ENCODE measurements at places on chromosomes 12 and 14.

DNA sequence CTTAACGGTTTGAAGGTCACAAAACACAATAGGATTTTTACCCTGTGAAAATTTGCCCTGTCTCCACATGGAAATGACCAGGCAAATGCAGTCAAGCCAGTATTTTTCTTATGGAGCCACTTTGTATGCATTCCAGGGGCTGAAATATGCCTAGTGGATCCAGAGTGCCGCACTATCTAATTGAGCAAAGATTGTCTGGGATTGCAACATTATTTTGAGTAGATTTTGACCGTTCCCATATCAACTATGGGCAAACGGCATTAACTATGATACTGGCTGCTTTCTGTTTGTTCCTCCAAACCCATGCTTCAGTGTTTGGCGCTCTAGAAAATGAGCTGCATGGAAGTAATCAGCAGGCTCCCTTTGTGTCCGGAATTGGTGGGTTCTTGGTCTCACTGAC lies 223.0 kb downstream of the BTG1 start:
- DNase-seq: no peak

DNA sequence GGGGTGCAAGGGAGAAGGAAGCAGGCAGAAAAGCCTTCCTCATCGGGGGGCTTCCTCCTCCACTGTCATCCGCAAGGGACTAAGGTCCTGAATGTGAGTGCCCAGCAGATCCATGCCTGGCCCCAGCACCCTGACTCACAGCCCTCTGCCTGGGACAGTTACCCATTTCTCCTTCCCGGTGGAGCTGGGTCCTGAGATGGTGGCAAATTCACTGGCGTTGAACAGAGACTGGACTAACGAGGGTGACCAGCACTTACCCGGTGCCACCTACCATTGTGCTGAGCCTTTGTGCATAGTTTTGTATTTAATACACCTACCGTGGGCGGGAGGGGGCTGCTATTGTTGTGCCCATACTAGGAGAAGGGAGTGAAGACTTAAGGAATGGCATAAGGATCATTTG lies 30.9 kb upstream of the PLEKHG6 start:
- DNase-seq: no peak

GRCh38 chr14:64850369-64851137 lies 29.2 kb downstream of the SPTB start:
- no peak for DNase-seq

DNA sequence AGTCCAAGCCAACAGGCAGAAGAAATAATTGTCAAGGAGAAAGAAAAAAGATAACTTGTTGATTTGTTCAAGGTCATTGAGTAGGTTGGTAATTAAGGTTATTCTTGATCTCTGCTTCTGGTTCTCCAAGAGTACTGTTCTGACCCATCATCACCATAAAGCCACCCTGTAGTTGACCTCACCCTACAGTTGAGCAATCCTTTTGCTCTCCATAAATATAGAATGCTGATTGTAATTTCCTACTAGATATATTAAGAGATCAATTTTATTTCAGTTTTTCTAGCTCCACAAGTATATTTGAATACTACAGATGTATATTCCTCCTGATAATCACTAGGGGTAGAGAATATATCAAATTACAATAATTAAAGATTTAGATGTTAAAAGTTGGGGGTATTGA lies 350.5 kb upstream of the PDE3A start:
- DNase-seq: no peak

DNA sequence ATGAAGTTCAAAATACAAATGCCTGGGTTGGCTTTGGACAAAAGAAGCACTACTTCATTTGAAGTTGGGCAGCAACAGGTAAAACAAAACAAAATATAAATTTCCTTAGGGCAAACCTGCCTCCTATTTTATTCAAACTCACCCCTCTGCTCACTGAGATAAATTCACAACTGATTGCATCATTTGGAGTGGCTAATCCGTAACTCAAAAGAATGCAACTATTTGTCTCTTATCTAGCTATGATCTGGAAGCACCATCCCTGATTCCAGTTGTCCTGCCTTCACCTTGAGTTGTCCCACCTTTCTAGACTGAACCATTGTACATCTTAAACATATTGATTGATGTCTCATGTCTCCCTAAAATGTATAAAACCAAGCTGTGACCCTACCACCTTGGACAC lies 145.0 kb downstream of the CCER1 start:
- no peak for DNase-seq

GRCh38 chr12:14946162-14946561 lies 7.8 kb upstream of the ERP27 start:
- DNase-seq: no peak

DNA sequence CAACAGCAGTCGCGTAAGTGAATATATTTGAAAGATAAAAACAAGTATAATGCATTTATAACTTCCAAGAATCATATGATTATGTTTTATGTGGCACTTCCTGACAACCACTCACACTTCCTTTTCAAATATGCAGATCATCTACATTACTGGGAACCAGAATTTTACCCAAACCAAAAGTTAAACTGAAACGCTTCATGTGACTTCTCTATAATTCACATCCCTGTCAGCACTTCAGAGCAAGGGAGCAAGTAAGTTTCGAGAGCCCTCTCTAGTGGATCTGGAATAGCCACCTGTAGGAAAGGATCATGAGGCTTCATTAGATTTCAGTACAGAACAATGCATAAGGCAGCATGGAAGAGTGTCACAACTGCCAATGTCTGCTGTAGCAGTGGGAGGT lies 13.7 kb upstream of the ALX1 start:
- no peak for DNase-seq

DNA sequence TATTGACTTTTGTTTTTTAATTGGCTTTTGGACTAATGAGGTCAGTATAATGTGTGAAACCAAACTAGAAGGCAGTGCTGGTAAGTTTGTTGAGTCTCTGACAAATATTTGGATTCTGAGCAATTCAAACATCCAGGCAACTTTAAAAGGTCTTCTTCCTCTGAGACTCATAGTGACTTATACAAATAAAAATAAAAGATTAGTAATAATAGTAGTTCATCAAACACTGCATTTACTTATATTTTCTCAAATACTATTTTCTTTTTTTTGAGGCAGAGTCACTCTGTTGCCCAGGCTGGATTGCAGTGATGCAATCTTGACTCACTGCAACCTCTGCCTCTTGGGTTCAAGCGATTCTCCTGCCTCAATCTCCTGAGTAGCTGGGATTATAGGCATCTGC lies 337.9 kb downstream of the DAD1 start:
- DNase-seq: no peak

GRCh38 chr14:76955575-76956315 lies 72.8 kb downstream of the IRF2BPL start:
- DNase-seq: peak; percentile 60

- DNase-seq: no peak
Measured at GRCh38 chr12:673849-674248, 10.6 kb upstream of the NINJ2 start.

DNA sequence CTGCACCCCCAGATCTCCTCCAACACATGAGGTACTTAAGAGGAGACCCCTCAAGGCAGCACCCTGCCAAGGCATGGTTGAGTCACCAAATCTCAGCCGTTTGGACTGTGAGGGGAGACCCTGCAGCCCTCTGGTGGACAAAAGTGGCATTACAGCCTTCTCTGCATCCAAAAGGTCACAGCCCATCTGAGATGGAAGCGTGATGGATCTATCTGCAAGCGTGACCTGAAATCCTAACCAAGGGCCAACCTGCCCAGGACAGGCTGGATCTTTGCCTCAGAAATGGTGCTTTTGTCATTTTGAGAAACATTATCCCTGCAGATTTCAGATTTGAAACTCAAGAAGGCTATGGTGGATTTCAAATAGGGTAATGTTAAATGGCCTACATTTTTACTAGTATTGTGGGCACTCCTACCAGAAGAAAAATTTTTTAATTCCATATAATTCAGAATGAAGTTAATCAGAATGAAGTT lies 23.7 kb upstream of the DHRS4 start:
- DNase-seq: peak; percentile 84

DNA sequence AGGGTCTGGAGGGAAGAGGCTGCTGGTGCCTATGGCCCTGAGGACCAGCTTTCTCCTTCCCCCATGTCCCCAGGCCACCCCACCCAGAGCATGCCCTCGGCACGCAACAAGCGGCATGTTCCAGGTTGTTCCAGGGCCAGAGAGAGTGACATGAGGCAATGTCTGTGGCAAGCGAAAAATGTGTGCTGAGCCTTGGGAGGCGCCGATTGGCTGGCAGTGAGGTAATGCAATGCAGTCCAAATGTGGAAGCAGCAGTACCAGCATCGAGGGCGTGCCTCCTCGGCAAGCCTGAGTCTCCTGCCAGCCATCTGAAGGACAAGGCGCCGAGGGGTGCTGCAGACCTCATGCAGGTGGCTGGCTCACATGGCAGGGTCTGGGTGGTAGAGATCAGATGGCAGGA lies 423.8 kb downstream of the NRXN3 start:
- DNase-seq: peak; percentile 50

DNA sequence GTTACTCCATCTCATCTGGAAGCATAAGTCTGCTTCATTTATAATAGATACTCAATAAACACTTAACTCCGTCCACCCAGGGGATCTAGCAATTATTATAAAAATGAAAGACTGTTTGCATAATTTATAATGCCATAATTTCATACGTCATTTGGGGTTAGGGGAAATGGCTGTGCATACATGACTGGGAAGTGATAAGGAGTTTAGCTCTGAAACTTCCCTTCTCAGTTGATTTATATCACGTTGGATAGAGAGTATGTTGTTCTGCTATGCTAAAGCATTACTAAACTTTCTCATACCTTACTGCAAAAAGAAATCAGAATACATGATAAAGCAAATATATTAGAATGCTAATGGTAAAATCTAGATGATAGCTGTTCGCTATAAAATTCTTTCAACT lies 90.4 kb upstream of the DYNC1H1 start:
- no peak for DNase-seq

GRCh38 chr14:65103150-65103760 lies 938 bp upstream of the MAX start:
- peak; percentile 14 for DNase-seq

- peak; percentile 24 for DNase-seq
Measured at GRCh38 chr14:32524609-32525375, 195.7 kb downstream of the AKAP6 start.

DNA sequence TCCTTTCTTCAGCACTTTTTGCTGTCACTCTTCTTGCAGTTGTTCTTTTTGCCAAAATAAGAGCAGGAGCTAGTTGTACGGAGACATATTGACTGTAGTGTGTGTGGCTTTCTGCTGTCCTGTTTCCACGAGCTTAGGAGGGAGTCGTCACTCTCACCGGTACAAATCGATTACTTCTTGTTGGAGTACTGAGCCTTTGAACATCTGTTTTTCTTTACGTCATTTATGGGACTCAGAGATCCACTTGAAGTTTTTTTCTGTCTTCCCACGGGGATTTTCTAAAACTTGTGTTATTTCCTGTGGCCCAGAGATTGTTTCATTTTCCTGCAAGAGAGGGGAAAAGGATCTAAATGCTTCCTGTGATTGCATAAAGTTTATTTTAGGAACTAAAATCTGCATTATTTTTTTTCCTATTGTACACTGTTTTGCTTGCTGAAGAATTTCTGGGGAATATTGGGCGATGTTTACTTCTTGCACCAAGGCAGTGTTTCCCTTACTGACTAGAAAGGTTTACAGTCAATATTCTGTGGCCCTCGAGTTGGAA lies 199.8 kb upstream of the ARHGAP5 start:
- no peak for DNase-seq

- no peak for DNase-seq
Measured at GRCh38 chr12:48151103-48151771, 6.1 kb downstream of the ASB8 start.

DNA sequence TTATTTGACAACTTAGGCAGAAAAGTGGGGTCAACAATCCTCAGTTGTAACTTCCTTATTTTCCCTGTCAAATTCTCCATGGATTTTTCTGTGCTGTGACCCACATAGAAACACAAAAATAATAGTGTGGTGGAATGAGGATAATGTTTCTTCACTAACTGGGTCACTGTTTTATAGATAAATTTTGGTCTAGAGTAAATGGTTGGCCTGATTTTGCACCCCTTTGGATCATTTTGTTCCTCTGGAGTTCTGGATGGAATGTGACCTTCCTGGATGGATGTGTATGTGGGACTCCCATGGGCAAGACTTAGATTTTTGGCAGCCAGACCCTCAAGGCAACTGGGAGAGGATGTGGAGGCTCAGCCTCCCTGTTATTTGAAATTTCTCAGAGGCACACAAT lies 52.7 kb upstream of the RNU6-8 start:
- DNase-seq: no peak

- no peak for DNase-seq
Measured at GRCh38 chr12:103997286-103997900, 31.7 kb downstream of the TDG start.

GRCh38 chr14:57060276-57060955 lies 208.3 kb downstream of the EXOC5 start:
- no peak for DNase-seq

DNA sequence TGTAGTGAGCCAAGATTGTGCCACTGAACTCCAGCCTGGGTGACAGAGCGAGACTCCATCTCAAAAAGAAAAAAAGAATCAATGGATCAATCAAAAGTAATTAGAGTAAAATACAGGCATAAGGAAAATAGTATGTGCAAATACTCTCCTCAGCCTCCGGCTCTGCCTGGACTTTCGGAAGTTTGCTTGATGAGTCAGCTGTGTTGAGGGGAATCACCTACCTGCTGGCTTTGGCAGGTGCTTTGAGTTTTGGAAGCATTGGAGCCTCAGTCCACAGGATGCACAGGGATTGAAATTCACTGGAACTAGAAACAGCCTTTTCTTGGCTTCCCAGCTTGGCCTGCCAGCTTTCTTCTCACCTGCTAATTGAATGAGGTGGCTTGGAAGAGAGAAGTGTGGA lies 268.2 kb downstream of the PCNX1 start:
- no peak for DNase-seq

GRCh38 chr12:109902891-109903418 lies 2.9 kb downstream of the TCHP start:
- peak; percentile 39 for DNase-seq

DNA sequence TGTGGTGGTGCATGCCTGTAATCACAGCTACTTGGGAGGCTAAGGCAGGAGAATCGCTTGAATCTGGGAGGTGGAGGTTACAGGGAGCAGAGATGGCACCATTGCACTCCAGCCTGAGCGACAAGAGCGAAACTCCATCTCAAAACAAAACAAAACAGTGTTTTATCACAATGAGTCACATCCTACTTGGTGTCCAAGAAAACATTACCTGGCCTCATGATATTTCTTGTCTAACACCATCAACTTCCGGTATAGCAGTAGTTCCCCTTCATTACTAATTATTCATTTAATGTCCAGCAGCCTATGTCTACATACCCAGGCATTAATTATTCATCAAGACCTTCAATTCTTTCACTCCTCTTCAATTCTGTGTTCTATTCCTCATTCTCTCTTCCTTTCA lies 115.5 kb downstream of the CCDC59 start:
- no peak for DNase-seq

GRCh38 chr14:37046815-37047214 lies 125.6 kb downstream of the SLC25A21 start:
- no peak for DNase-seq

GRCh38 chr12:117603316-117604113 lies 242.1 kb upstream of the NOS1 start:
- no peak for DNase-seq

- DNase-seq: no peak
Measured at GRCh38 chr12:132588319-132588718, 22.1 kb downstream of the LRCOL1 start.

All from Ammon's horn (tissue), 1 donor.